GM03348 (cell line): ENCODE measurements at places on chromosomes 12 and 14.

- no peak for DNase-seq
Measured at GRCh38 chr14:91361233-91361811, 56.3 kb downstream of the CCDC88C start.

DNA sequence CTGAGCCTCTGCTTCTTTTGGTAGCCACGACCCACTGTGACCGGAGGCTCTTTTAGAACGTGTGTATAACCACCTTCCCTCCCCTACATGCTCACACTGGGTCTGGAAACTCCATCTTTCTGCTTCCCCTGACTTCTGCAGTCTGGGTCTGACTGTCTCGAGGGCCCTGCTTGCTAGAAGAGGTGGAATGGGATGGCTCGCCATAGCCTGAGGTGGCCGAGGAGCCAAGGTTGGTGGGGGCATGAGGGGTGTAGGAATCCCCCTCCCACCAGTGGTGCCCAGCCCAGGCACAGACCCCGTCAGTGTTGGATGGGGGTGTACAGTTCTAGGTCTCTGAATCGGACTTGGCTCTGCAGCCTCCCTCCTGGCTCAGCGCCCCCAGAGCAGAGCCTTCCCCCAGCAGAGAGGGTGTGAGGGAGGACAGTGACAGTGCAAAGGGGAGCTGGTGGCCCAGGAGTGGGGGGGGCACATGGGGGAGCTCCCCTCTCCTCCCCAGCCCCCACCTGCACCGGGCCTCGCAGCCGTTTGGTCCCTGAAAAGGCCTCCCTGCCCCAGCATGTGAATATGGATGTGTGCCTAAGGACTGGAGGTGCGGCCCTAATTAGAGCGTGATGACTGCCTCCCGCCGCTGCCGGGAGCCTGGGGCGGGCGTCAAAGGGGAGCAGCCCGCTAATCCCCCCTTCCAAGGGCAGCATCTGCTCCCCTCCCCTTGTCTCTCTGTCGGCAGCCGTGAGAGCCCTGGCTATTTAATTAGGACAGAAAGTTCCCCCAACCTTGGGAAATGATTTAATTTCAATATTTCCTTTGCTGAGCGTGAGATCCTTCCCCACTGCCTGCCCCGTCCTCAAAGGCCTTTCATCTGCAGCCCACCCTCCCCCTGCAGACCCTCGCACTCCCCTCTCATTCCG is 196.2 kb upstream of the C14orf180 start:
- DNase-seq: no peak

GRCh38 chr14:76576047-76576741 is 185.1 kb upstream of the VASH1 start:
- no peak for DNase-seq

GRCh38 chr14:68577802-68578541 is 214.9 kb downstream of the ZFP36L1 start:
- peak; percentile 92 for DNase-seq

- no peak for DNase-seq
Measured at GRCh38 chr14:88005978-88006851, 1.3 kb downstream of the GPR65 start.
